ENCODE measurements at places on chromosomes 7 and 10.

GRCh38 chr7:108448584-108449505, 7.4 kb downstream of the NRCAM start:
- DNase-seq, result no peak

- DNase-seq, result no peak
Observed at GRCh38 chr10:127813290-127813689, 76.3 kb downstream of the FOXI2 start.

GRCh38 chr7:27714831-27715444, 25.0 kb upstream of the TAX1BP1 start:
- no peak for DNase-seq

GRCh38 chr10:100811261-100811660, 65.9 kb downstream of the PAX2 start:
- DNase-seq, result no peak

- DNase-seq, result no peak
Observed at GRCh38 chr7:47827871-47828270, 120.4 kb downstream of the PKD1L1 start.

DNA sequence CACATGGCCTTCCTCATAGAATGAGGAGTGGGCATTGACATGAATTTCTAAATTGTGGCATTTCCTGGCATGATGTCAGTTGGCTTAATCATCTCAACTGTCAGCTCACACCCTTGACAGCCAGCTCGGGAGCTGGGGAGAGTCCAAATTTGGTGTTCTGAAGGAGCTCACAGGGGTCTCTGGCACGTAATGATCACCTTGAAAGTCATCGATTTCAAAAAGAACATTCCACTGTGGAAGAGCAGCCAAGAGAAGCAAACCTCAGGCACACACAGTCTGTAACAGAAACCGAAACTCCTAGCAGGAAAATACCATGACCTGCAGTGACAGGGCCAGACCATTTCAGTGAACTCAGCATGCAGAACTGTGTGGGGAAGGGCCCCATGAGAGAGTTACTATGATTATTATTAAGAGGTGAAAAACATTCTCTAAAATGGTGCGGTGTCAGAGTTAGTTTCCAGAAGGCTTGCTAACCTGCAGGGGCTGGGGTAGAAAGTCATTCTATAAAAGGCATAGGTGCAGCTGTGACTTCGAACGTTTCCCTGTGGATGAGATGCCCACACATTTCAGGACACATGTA, 26.4 kb upstream of the KLF6 start:
- DNase-seq, result no peak

GRCh38 chr10:128091636-128092210, 34.5 kb downstream of the MKI67 start:
- peak; percentile 71 for DNase-seq

GRCh38 chr7:123211545-123211944, 11.8 kb upstream of the SLC13A1 start:
- DNase-seq, result no peak

- no peak for DNase-seq
Observed at GRCh38 chr10:71338728-71339495, 19.9 kb downstream of the SLC29A3 start.

GRCh38 chr7:118575393-118575948, 351.0 kb downstream of the ANKRD7 start:
- no peak for DNase-seq

DNA sequence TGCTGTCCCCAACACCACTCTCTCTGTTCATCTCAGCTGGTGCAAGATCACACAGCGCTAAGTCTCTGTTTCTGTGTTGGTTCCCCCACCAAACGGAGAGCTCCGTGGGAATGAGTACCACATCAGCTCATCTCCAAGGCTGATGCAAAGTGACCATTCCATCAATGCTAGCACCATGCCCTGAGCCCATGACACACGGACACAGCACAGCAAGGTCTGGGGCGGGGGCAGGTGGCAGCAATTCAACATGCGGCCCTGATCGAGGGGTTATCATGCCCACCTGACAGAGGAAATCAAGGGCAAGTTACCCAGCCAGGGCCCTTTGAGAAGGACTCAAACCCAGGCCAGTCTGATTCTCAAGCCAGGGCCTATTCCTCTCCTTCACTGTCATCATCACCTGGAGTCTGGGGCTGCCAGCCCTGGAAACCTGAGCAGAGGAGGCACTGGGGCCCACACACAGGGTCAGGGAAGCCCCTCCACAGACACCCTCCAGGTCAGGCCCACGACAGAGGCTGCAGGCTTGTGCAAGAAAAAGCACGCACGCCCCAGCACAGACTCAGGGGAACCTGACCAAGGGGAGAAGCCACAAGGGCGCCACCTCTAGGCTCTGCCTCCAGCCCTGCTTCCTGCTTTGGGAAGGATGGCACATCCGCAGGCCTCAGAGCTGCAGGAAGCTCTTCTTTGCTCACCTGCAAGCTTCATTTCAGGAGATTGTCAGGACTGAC, 74.8 kb downstream of the GRID1 start:
- peak; percentile 57 for DNase-seq

GRCh38 chr7:93043385-93043985, 74.3 kb downstream of the SAMD9 start:
- DNase-seq, result peak; percentile 67

- DNase-seq, result no peak
Observed at GRCh38 chr7:79459381-79459780, 5.9 kb upstream of the MAGI2 start.

- DNase-seq, result no peak
Observed at GRCh38 chr7:151783958-151784575, 92.8 kb downstream of the PRKAG2 start.

GRCh38 chr7:159098811-159099655, 45.6 kb downstream of the VIPR2 start:
- no peak for DNase-seq

GRCh38 chr10:27661514-27662286, 83.9 kb downstream of the MKX start:
- DNase-seq, result no peak

GRCh38 chr7:71220210-71220695, 88.3 kb downstream of the GALNT17 start:
- DNase-seq, result no peak

GRCh38 chr7:117552660-117553059, 72.8 kb downstream of the CFTR start:
- DNase-seq, result no peak

GRCh38 chr10:128859738-128860386, 607.2 kb upstream of the MGMT start:
- peak; percentile 56 for DNase-seq

DNA sequence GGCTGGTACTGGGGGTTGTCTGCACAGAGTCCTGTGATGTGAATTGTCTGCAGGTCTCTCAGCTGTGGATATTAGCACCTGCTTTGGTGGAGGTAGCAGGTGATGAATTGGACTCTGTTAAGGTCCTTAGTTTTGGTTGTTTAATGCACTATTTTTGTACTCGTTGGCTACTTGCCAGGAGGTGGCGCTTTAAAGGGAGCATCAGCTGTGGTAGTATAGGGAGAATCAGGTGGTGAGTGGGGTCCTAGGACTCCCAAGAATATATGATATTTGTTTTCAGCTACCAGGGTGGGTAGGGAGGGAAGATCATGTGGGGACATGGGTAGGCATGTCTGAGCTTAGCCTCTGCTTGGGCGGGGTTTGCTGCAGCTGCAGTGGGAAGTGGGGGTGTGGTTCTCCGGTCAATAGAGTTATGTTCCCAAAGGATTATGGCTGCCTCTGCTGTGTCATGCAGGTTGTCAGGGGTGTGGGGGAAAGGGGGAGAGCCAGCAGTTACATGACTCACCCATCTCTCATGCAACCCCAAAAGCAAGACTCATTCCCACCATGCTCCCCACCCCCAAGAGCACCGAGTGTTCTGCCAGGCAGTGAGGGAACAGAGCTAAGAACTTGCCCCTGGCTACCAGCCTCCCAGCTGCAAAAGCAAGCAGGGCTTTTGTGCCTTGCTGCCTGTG, 53.7 kb upstream of the ZNF273 start:
- no peak for DNase-seq

- DNase-seq, result no peak
Observed at GRCh38 chr7:28155019-28155660, 25.5 kb downstream of the JAZF1 start.

- DNase-seq, result no peak
Observed at GRCh38 chr7:43193893-43194292, 81.4 kb downstream of the HECW1 start.

GRCh38 chr10:5081091-5081490, 13.1 kb upstream of the AKR1C3 start:
- DNase-seq, result no peak

DNA sequence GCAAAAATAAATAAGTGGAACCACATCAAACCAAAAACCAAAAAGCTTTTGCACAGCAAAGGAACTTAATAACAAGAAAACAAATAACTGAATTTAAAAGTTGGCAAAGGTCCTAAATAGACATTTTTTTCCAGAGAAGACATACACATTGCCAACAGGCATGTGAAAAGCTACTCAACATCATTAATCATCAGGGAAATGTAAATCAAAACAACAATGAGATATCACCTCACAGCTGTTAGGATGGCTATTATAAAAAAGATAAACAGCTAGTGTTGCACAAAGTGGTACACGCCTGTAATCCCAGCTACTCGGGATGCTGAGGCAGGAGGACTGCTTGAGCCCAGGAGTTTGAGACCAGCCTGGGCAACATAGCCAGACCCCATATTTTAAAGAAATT, 2.2 kb upstream of the SUN3 start:
- no peak for DNase-seq

GRCh38 chr7:28479507-28479947, 67.2 kb downstream of the CREB5 start:
- DNase-seq, result no peak

DNA sequence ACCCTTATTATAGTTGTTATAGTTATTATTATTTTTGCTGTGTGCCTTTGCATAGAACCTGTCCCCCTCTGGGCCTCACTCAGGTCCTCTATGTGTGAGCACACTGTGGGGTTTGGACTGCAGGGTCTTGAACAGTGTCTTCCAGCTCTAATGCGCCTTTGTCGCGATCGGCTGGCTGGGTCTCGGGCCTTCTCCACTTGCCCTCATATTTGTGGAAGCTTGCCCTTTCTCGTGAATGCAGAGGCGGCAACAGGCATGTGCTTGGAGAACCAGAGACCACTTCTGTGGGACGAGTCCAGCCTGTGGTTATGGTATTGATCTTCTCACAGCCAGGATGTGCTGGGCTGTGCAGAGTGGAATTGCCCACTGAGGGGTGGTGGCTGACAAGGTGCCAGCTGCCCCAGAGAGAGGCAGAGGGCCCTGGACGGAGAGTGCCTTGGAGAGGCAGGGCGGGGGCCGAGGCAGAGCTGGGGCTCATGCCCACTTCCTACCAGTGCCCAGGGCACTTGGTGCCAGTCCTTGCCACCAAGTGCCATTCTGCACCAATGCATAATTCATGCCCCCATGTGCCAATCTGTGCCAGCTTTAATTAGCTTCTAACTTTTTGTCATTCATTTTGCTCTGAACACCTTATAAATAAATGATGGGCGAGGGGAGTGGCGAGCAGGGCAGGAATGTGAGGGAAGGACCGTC, 6.8 kb upstream of the CDH23 start:
- DNase-seq, result no peak

DNA sequence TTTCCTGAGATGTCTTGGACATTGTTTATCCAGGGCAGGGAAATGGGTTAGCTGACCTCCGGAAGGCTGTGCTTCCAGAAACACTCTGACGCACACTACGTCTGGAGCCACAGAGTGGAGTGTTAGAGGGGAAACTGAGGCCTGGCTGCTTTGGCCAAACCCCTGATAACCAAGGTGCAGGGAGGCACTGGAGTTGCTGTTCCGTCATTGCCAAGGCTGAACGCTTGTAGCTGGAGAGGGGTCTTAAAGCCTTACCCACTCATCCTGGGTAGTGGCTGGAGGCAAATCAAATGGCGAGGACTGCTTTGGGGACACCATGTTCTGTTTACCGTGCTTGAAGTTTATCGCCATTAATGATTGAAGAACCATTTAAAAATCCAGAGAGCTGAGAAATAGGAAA, 604.1 kb upstream of the FOXK1 start:
- no peak for DNase-seq

GRCh38 chr10:35927990-35928488, 285.9 kb upstream of the FZD8 start:
- DNase-seq, result no peak
